ENCODE measurements at places on chromosomes 4 and X.

- DNase-seq = no peak
These were observed 138.6 kb downstream of the HS6ST2 start for GRCh38 chrX:132819711-132820264.

DNA sequence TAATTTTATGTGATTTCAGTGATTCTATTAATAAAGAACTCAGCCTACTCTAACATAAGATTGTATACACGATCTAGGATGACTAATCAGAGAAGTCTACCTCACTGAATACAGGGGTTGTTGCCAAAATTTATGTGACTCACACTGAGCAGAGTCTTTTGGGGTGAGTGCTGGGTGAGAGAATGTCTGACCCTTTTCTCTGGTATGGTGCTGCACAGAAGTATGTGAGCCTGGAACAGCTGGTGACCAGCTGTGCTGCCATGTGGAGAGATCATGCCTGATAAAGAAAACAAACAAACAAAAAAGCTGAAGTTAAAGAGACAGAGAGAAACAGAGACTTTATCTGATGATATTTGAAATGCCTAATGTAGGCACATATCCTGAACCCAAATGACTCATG lies 618.1 kb upstream of the GRIA3 start:
- DNase-seq = peak; percentile 98

- DNase-seq = no peak
These were observed 1.3 kb upstream of the NLRP2B start for GRCh38 chrX:57681341-57681740.

DNA sequence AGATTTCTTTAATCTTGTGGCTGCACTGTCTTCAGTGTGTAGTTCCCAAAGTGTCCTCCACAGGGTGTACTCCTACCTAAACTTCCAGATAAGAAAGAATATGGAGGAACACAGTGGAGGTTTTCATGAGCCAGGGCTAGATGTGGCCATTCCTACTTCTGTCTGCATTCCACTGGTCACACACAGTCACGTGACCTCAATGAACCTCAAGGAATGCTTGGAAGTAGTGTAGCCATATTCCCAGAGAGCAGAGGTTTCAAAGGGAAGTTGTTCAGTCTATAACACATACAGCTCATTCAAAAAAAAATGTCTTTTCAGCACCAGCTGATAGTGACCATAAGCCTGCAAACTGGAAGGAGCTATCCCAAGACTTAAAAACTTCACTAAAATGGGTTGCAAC lies 53.6 kb downstream of the ASB9 start:
- no peak for DNase-seq

- DNase-seq = no peak
These were observed 59.3 kb upstream of the UBQLN2 start for GRCh38 chrX:56503941-56504673.

DNA sequence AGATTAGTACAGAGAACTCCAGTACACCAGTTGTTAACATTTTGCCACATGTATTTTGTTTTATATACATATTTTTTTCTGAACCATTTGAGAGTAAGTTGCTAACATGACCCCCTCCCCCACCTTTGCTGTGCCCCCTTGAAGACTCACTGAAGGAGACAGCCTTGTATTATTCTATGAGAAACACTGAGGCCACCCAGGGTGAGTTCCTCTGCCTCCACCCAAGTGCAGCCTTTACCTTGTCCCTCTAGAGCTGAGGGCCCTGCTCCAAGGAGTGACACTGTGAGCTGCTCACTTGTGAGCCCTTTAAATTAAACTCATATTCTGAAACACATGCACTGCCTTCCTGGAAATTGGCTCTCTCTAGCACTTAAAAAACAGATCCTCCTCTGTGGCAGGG lies 21.1 kb downstream of the KIT start:
- no peak for DNase-seq

- no peak for DNase-seq
These were observed 7.0 kb downstream of the ALB start for GRCh38 chr4:73410916-73411730.

DNA sequence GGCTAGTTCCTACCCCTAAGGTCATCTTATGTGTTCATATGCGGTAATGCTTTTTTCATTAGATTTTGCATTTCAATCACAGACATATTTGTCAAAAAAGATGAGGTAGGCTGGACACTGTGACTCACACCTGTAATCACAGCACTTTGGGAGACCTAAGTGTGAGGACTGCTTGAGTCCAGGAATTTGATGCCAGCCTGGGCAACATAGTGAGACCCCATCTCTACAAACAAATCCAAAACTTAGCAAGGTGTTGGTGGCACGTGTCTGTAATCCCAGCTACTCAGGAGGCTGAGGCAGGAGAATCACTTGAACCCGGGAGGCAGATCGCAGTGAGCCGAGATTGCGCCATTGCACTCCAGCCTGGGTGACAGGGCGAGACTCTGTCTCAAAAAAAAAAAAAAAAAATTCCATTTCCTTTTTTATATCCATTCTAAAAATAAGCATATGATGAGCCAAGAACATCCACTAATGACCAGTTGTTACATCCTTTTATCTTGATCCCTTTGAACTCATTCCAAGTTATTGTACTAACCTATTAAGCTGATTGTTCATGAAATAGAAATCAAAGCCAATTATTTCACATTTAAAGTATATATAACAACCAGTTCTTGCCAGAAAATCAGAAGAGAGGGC lies 23.4 kb downstream of the PGAM4 start:
- no peak for DNase-seq

DNA sequence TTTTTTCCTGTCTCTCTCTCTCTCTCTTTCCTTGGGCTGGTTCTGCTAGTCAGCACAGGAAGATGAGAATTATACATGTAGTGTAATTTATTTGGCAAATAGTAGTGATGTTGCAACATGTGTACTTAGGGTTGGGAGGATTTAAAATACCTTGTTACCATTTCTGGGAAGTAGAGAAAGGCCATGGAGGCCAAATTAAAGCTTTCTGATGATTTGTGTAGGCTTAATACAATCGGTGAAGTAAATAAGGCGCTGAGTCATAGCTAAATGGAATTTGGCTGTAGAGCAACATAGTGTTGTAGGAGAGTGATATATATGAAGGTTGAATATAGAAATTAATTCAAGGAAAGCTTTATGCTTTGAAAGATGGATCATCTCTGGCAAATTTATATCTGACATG lies 295.3 kb downstream of the GRID2 start:
- DNase-seq = no peak

DNA sequence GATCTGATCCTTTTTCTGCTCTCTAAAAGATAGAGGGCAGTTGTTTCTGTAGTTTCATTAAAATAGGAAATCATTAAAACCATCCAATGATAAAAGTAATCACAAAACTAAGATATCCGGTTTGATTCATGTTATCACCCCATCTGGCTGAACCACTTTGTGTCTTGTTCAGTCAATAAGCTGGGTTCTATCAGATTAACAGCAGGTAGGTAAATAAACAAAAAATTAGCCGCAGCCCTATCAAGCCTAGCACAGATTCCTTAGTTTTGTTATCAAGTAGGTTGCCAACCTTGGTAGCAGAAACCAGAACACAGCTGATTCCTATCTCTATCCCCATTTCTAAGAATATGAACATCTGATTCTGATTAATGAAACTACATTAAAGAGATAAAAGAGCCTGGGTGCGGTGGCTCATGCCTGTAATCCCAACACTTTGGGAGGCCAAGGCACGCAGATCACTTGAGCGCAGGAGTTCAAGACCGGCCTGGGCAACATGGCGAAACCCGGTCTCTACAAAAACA lies 118.6 kb upstream of the PLAC1 start:
- DNase-seq = no peak

GRCh38 chr4:154534296-154534695 lies 15.9 kb downstream of the PLRG1 start:
- DNase-seq = peak; percentile 18

GRCh38 chr4:15104825-15105224 lies 102.5 kb downstream of the CPEB2 start:
- no peak for DNase-seq

DNA sequence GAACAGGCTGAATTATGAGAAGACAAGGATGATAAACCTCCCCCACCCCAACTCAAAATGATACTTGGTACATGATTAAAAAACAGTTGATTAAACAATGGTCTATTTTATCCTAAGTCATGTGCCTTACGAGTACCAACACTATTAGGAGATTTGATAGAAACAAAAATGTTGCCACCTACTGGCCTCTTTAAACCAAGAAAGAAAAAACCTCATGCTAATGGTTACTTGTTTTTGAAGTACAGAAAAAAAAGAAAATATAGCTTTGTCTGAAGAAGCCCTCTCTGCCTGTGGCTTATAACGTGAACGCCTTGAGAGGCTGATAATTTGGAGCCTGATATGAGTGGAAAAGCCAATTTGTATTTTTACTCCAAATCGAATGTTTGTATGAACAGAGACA lies 538.2 kb downstream of the DMD start:
- DNase-seq = no peak

DNA sequence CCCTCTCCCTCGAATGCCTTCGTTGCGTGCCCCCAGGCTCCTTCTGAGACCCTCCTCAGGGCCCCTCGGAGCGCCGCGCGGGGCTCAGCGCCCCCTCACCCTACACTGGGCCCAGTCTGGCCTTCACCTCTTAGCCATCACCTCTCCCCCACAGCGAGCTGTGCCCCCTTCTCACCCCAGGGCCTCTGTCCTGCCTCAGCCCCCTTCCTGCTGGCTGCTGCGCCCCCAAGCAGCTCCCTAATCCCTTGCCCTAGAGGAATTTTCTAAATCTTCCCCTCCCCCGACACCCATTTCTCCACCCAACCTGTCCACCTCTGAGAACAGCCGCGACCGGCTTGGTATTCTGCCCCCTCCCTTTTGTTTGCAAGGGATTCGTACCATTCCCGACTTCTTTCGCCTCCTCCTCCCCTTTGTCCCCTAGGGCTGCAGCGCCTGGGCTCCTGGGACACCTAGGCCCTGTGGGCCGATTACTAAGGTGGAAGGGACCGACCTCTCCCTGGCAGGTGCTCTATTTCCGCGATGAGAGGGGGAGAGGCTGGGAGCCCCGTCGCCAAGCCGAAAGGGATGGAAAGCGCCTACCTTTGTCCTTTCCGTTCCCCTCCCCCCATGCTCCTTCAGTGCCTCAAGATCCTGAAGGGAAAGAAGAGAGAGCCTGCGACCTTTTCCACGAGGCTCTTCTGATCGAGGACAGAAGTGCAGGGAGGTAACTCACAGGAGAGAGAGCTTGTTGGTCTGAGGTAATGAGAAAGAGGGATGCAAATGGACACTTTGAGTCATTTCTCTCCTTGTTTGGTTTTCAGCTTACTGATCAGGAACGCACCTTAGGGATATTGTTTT lies 10.9 kb downstream of the DLG3 start:
- DNase-seq = no peak

DNA sequence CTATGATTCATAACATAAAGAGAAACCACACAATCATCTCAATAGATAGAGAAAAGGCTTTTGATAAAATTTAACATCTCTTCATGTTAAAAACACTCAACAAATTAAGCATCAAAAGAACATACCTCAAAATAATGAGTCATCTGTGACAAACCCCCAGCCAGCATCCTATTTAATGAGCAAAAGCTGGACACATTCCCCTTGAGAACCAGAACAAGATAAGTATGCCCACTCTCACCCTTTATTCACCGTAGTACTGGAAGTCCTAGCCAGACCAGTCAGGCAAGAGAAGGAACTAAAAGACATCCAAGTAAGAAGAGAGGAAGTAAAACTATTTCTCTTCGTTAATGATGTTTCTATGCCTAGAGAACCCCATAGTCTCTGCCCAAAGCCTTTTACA lies 507.2 kb downstream of the PABPC4L start:
- no peak for DNase-seq

DNA sequence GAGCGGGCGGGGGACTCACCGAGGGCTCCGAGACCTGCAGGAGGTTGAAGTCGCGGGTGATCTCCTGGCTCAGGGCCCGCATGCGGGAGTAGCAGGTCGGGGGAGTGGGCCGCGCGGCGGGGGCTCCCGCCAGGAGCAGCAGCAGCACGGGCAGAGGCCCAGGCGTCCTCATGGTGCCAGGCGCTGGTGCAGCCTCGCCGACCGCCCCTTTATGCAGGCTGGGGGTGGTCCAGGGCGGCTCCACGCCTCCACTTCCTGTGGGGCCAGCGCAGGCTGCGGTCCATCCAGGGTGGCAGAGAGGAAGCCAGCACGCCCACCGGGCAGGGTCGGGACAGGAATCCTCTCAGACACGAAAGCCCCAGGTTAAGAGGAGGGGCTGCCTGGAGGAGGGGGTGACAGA lies at the start of gene CYTL1:
TSS of gene CYTL1 (minus strand) at position 185 of the 400 bp plus-strand sequence. CDS start at position 172, 13 bp downstream.
- DNase-seq = no peak

- peak; percentile 64 for DNase-seq
These were observed 33.4 kb upstream of the RBM47 start for GRCh38 chr4:40662962-40663604.

DNA sequence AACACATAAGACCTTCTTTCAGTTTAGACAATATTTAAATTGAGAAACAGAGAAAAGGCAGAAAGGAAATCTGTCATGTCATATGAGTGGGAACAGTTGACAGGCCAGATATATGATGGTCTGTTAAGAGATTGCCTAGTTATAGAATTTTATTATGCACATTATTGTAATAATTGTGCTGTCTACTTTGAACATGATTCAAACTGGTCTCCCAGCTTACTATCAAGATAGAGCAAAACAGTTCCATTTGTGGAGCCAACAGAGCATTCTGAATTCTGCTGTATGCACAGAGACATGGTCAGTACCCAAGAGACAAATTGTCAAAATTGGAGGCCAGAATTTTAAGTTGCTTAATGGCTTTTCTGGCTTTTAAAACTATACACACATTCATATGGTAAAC lies 139.4 kb downstream of the FBXO8 start:
- no peak for DNase-seq

DNA sequence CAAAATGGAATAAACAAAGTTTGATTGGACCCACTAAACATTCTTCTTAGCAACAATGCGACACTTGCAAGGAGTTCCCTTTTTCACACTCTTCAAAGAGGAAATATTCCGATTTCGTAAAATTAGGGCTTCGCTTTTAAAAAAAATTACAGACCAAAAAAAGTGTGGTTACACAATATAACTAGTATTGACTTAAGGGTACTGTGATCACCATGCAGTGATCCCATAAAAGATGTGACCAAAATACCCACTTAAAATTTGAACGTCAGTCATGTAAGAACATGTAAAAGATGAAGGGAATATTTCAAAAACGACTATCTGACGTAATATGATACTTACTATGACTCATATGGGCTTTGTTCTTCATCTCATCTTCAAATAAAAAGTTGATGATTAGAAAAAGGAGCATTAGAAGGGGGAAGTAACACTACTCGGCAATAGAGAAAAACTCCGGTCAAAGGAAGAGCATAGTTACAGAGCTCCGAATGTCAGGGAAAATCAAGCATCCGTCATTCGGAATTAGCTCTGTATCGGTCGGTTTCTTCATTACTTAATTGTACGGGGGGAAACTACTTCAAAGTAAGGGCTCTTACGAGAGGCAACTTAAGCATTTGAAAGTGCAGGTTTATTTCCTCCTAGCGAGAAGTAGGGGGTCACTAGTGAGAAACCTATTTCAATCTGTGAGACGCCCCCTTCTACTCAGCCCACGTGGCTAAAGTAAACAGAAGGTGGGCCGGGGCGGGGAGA lies 1.3 kb upstream of the TET2 start:
- DNase-seq = no peak

GRCh38 chr4:92791871-92792440 lies 488.2 kb downstream of the GRID2 start:
- DNase-seq = peak; percentile 0

Measured in fibroblast of upper back skin (primary cell).